ENCODE measurements at places on chromosomes 3 and 15.
A peak's percentile ranks its signal among the peaks of the same experiment; 100 is the strongest.

DNA sequence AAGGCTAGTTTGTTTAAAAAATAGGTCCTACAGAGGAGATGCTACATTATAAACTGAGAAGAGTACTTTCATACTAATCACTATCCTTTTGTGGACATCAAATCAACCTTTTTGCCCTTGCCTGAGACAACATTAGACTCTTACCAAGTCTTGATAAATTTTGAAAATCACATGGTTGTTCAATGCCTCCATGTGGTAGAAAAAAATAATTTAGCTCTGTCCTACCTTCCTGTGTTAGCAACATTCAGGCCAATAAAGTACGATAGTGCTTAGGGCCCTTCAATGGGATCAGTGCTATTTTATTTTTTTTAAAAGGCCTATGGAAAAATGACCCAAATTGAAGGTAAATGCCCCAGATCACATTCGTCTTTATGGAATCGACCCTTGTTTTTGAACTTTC lies 5.0 kb upstream of the UBE2E1 start:
- no peak for DNase-seq

DNA sequence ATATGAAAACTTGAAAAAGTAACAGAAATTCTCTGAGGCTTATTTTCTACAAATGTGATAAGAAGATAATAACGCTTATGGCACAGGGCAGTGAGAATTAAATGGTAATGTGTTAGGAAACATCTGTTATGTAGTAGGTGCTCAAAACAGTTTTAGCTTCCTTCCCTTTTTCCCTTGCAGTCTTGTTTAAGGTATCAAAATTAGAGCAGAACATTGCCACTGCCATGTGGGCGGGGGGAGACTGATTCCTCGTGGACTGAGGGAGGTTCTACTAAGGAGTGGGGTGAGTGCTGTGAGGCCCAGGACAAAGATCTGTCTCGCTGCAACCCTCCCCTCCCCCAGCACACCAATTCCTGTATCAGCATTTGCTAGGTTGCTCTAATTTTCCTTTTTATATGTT lies 702.4 kb downstream of the TUSC7 start:
- DNase-seq = no peak

- no peak for DNase-seq
Measured at GRCh38 chr3:32447865-32448400, 54.7 kb downstream of the CMTM6 start.

DNA sequence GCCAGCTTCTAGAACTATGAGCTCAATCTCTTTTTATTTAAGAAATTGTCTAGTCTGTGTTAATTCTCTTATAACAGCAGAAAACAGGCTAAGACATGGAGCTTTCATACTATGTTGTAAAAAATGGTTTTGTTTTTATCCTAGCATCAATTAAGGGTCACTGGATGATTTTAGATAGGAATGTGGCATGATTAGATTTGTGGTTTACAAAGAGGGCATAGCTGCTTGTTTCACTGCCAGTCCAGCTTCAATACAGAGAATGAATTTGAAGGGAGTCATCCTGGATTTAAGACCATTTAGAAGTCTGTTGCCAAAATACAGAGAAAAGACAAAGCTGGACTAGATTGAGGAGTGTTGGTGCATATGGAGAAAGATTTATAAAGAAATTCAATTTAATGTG lies 532.6 kb upstream of the CCDC54 start:
- DNase-seq = no peak

DNA sequence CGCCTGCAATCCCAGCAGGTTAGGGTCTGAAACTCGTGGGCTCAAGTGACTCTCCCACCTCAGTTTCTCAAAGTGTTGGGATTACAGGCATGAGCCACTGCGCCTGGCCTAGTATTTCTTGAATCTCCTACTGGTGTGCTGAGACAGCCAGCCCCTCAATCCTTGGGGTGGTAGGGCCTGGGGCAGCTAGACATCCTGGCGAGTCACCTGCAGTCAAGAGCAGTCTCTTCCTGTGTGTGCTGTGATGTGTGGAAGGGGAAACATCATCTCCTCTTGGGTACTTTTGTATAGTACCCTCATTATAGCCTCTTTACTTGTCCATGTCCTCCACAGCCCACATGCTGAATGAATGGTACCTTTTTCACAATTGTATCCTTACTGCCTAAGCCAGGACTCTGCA lies 4.9 kb upstream of the HEXA start:
- DNase-seq = no peak

- no peak for DNase-seq
Measured at GRCh38 chr3:123327956-123328850, 120.7 kb downstream of the ADCY5 start.

GRCh38 chr3:19392150-19392549 lies 243.8 kb downstream of the KCNH8 start:
- no peak for DNase-seq

DNA sequence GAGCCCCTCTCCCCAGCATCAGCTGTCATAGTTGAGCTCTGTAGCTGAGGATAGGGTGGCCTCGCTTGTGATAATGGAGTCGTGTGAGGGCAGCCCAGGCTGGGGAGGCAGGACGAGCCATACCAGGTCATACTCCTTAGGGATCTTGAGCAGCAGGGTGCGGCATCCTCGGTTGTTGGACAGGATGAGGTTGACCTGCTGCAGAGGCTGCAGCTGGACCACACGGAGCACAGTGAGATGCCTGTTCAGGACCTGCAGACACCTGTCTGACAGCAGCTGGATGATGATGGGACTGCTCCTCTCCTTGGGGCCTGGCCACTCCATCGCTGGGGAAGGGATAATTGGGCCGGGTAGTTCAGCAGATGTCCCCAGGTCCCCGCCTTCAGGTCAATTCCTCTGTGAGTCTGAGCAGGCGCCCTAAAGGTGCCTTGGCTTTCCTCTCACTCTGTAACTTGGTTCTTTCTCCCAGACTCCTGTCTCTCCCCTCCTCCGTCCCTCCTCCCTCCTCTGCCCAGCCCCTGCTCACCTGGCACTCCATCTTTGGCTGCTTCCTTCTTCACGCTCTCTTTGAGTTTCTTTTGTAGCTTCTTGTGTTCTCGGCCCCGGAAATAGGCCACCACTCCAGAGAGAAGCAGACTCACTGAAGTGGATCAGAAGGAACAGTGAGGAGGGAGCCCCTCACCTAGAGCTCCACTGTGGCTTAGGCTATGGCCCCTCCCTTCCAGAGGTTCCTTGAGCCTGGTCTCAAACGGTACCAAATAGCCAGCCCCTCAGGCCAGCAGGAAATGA lies 7.8 kb downstream of the DUOX2 start:
- no peak for DNase-seq

GRCh38 chr3:101069901-101070798 lies 76.9 kb upstream of the ABI3BP start:
- DNase-seq = no peak

DNA sequence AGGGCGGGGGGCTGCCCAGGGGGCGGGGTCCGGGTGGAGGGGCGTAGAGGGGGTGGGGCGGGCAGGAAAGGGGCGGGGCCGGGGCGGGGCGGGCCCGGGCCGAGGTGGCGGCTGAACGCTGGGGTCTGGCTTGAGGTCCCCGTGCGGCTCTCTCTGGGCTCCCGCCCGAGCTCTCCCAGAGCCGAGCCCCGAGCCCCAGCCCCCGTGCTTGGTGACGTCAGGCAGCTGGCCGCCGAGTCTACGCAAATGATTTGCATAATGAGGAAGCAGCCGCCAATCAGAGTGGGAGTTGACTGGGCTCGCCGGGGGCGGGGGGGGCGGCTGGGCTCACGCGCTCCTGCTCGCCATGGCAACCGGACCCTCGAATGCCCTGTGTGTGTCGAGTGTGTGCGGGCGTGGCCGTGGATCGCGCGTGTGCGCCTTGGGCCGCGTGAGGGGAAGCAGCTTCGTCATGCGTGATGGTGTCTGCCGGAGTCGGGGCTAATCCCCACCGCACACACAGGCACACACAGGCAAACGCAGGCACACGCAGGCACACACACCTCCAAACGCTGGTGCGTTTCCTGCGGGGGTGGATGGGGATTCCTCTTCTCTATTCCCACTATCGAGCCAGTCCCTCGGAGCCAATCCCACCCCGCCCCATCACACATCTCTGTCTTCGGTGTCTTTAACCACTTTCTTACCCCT lies at the start of gene CELF6:
TSS of gene CELF6 (minus strand) at position 173 of the 687 bp plus-strand sequence. CDS start 283 bp downstream, outside the sequence.
- DNase-seq = no peak

- peak; percentile 81 for DNase-seq
Measured at GRCh38 chr3:176919836-176920765, 277.2 kb downstream of the TBL1XR1 start.

DNA sequence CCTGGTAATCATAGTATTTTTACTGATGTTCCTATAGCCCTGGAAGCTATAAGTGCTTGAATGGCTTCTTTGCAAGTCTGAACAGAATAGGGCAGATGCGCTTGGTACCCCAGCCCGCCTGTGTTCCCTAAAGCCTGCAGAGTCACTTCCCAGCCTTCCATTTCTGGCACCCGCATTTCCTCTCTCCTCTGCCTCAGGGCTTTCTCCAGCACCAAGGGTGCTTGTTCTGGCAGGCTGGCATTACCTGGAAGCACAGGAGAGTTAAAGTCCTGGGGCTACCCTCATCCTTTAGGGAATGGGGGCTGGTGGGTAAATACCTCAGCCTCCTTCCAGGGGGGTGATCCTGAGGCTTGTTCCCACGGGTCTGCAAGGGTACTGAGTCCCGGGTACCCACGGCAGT lies 7.4 kb upstream of the CHRNA3 start:
- no peak for DNase-seq

DNA sequence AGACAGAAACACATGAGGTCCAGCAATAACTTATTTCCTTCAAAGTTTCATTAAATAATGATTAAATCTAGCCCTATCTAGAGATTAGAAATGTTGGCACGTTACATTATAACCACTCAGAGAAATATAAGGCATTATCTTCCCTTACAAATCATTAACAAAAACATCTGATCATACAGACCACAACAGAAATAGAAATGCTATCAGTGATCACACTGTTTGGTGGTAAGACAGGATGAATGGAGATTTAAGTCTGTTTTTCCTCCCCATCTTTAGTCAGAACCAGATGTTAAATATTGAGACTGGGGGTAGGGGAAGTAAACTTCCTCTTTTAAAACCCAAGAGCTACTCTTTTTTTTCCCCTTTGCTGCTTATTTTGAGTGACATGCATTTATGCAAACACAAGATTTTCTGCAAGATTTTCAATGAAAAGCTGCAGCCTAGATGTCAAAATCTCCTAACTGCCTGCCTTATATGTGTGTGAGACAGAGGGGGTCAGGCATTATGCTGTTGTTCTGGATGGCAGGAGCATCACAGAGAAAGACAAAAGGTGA lies 70.4 kb downstream of the CBLB start:
- no peak for DNase-seq

- DNase-seq = no peak
Measured at GRCh38 chr15:64950888-64951287, 38.8 kb downstream of the SPG21 start.

- DNase-seq = no peak
Measured at GRCh38 chr3:157752956-157753786, 250.0 kb upstream of the VEPH1 start.

DNA sequence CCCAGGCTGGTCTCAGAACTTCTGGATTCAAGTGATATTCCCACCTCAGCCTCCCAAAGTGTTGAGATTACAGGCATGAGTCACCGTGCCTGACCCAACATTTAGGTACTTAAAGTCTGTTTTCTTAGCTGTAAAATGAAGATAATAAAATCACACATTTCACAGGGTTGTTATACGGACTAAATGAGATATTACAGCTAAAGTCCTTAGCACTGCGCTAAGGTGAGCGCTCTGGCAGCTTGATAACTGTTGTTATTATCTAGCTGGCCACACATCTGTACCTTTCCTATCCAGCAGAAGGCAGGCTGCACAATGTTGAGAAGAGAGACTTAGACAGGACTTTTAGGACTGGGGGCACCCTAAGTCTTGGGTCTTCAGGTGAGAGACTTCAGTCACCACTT lies 2.7 kb upstream of the LIPH start:
- DNase-seq = no peak

GRCh38 chr3:7368597-7368996 lies 507.7 kb downstream of the GRM7 start:
- no peak for DNase-seq

- no peak for DNase-seq
Measured at GRCh38 chr3:16262174-16262573, 2.6 kb downstream of the DPH3 start.

DNA sequence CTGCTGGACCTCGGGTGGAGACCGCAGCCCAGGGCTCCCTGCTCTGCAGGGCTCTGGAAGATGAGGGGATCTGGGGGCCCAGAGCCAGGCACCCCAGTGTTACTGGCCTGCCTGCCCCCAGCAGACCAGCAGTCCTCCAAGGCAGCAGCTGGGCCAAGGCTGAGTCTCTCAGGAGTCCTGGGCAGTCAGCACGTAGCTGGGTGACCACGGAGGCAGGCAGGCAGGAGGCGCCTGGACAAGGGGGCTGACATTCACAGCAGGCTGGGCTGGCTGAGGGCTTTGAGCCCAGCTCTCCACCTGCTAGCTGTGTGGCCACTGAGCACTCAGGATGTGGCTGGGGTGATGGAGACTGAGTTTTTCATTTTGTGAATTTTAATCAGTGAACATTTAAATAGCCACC lies 67.9 kb downstream of the IQSEC1 start:
- DNase-seq = no peak

GRCh38 chr3:98980915-98981596 lies 79.6 kb upstream of the DCBLD2 start:
- peak; percentile 45 for DNase-seq

- DNase-seq = peak; percentile 92
Measured at GRCh38 chr15:51758645-51759044, 7.2 kb downstream of the TMOD2 start.

GRCh38 chr3:29804044-29804443 lies 523.2 kb downstream of the RBMS3 start:
- no peak for DNase-seq

DNA sequence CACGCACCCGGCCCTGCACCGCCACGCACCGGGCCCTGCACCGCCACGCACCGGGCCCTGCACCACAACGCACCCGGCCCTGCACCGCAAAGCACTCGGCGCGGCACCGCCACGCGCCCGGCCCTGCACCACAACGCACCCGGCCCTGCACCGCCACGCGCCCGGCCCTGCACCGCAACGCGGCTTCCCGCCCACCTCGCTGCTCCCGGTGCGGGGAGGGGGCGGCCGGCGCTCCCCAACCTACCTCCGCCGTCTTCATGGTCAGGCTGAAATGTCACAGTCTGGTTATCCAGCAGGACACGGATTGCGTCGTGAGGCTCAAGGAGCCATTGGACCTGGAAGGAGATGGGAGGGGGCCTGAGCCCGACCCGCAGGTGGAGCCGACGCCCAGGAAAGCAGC lies 41.8 kb downstream of the MUC20 start:
- DNase-seq = no peak
